ENCODE measurements at places on chromosomes 4 and X.

- DNase-seq: no peak
These were observed 572.1 kb upstream of the IGFBP7 start for GRCh38 chr4:57682275-57682674.

DNA sequence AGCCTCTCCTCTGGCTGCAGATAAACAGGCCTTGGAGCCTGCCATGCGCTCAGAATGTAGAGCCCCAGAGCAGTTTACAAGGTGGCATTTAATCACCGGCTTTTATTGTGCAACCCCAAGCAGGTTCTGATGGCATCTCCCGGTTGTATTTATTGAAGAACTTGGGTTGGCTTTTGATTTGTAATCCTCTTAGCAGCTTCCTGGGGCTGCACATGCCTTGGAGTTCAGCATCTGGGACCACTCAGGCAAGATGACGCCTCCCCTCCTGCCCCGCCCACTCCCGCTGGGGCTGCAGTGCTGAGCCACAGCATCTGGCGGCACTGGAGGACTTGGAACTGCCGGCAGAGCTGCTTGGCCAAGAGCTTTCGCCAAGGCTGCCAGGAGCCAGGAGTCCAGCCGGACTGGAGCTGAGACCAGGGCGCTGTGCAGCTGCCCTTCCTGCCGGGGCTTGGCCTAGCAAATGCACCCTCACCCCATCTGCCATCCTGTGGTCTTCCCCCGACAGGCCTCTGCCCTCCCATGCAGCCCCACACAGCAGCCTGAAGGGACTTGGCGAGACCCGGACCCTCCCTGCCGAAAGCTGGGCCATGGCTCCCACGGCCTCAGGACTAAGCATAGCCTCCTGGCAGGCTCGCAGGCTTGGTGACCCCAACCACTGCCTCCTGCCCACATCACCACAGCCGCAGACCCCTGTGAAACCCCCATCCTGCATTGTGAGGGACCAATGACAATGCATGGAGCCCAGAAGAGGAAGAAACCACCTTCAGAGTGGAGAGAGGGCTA, 5.4 kb downstream of the HTRA3 start:
- peak; percentile 82 for DNase-seq

- DNase-seq: no peak
These were observed 182.6 kb downstream of the RTL9 start for GRCh38 chrX:110541266-110541665.

DNA sequence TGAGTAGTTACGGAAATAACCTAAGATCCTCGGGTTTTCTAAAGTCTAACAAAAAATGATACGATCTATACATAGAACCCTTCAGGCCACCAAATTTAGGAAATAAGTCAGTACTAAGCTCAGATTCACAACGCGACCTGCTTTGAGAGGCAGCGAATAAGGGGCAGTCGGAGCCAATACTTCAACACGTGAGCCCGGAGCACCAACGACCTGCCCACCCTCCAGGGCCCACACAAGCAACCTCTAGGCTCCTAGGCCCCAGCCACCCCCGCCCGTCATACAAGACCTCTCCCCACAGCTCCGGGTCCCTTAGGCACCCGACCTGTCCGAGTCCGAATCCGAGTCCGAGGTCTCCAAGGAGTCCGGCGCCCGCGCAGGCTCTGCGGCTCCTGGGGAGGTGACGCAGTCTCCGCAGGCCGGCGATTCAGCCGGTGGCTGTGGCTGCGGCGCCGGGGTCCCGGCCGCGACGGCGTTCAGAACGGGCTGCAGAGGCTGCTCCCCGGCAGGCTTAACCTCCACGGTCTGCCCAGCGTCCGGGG, 580 bp downstream of the NAF1 start:
- DNase-seq: no peak

DNA sequence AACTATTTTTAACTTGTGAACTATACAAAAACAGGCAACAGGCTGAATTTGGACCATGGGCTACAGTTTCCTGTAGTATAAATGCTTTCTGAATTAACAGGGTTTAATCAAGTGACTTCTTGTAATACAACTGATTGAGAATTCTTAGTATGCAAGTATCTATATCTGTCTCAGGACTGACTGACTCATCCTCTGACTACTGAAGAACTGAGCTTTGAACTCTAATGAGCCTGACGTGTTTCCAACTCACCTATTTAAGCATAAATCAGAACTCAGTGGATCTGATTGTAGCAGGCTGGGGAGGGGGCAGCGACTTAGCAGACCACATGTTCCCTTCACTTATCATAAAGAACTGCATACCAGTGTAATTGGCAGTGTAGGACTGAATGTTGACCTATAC, 7.8 kb downstream of the SPATA4 start:
- DNase-seq: no peak

DNA sequence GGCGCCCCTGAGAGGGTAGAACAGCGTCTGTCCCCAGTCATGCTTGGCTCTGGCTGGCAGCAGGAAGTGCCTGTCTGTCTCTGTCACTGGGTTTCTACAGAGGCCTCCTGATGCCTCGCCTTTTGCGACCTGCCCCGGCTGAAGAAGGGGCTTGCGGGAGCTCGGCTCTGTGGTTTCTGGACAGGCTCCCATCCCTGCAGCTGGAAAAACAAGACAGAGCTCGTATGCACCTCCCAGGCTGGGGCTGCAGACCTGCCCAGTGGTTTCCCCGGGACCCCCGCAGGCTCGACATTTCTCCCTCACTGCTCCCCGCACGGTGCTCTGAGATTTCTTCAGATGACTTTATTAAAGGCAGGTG, 57.0 kb upstream of the SORCS2 start:
- no peak for DNase-seq

DNA sequence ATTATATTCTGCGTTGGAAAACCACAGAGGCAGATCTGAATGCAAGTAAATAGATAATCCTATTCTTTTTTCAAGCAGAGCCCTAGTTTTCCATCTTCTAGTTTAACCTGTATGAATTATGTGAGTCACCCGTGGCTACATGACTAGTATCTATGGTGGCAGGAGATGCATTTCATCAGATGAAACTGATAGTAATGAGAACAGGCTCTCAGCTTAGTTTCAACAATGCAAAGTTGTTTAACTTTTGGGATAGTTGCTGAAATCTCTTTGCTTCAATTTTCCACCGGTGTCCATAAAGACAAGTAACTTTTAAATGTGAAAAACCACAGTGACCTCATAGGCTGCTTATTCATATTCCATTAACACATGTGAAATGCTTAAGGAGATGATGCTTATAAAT, 1317.4 kb upstream of the TENM3 start:
- no peak for DNase-seq

DNA sequence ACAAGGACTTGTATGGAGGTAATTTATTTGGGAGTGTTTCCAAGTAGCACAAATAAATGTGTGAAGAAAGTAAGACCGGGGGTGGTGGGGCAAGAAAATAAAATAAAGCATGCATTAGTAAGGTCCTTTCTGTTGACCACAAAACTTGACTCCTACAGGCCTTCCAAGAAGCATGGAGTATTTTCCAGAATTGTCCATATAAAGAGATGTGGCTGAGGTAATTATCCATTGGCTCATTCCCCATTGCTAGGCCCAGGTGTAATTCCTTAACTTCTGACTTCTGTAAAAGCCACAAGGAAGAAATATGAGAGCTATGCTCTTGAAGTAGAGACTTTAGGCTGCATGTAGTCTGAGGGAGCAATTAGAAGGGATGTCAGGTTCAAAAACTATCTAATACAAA, 430.5 kb upstream of the PABPC4L start:
- DNase-seq: no peak

DNA sequence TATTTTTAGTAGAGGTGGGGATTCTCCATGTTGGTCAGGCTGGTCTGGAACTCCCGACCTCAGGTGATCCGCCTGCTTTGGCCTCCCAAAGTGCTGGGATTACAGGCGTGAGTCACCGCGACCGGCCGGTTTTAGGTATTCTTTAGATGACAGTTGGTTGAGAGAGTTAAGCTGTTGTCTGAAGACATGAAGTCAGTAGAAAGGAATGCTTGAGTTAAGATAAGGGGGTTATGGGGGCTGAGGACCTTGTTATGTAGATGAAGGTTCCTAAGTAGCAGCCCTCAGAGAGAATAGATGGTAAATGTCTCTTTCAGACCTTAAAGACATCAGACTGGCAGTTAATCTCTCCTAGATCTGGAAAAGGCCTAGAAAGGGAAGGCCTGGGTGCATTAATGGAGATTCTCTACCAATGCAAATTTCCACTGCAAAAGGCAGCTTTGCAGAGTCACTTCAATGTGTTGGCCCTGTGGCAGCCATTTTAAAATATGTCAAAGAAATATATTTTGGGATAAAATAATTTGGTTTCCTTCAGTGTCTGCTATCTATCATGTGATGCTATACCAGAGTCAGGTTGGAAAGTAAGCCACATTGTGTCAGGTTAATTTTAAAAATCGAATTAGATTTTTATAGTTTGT, 6.4 kb upstream of the ZNF674 start:
- DNase-seq: no peak

DNA sequence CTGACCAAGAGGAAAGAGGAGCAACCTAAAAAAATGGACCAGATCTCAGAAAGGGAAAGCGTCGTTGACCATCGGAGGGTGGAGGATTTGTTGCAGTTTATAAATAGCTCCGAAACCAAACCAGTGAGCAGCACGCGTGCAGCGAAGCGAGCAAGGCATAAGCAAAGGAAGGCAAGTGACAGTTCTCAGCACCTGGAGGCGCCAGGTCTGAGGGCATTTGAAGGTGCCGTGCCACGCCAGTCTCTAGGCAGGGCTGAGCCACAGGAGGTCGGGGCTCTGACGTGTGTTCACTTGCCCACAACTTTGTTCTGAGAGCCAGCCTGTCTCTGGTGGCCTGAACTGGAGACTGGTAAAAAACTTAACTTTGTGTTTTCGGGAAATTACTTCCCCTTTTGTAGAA, 59.7 kb downstream of the TNIP2 start:
- no peak for DNase-seq

DNA sequence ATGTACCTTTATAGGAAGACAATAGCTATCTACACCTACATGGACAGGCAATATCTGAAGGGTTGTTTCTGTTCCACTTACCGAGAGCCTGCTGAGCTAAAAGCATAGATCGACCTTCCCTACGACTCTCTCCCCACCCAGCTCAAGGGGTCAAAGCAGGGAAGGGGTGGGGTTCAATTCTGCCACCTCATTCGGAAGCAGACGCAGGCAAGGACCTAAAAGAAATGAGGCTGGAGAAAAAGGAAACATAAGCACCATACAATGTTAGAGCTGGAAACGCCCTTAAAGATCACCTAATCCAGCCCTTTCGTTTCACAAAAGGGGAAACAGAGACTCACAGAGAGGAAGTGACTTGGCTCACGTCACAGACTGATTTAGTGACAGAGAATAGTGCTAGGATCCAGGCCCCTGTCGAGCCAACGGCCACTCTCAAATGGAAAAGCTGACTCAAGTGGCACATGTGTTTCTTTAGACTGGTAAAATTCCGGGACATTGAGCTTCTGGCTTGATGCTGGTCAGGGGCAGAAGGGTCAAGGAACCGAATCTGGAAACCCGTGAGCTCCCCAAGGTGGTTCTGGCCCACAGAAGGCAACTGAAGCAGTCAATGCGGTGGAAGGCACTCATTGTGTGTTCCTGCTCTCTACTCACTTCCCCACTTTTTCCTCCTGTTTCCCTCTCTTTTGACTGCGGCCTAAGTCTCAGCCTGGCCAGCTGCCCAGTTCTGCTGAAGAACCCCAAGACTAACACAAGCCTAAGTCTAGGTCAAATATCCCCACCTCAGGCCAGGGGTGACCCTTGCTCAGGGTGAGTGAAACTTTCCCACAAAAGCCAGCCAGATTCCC, 7.5 kb downstream of the SEPTIN6 start:
- DNase-seq: peak; percentile 56

GRCh38 chr4:55466001-55466400, 70.2 kb downstream of the TMEM165 start:
- no peak for DNase-seq

DNA sequence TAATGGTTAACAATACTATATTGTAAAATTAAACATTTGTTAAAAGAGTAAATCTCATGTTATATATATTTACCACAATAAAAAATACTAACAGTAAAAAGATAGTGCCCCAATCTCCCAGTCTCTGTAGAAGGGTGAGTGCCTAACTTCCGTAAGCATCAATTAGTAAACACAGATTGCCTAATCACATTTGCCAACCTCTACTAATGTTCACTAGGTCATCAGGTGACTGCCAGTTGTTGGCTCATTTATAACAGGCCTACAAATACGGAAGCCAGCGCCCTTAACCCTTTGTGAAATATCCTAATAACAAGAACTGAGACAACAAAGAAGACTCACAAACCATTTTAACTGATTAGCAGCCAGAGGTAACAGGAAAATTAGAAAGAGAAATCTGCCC, 345.1 kb downstream of the INPP4B start:
- no peak for DNase-seq

Measured in NCI-H446 (cell line).